ENCODE measurements at places on chromosomes 5 and 9.

DNA sequence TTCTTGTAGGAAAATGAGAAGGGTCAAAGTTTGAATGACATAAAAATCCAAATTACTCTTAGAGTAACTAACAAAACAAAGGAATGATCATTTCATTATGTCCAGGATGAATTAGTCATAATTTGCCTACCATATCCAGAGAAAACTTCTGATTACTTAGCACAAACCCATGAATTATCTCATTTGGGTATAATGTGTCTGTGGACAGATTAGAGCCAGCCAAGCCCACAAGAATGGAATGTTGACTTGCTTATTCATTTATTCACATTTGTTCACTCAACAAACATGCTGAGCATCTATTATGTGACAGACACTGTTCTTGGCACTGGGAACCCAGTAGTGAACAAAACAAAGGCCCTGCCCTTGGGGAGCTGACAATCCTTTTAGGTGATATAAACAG, 87.4 kb downstream of the APBA1 start:
- DNase-seq, result no peak

- DNase-seq, result no peak
Measured at GRCh38 chr5:172638209-172638768, 2.8 kb upstream of the NEURL1B start.

DNA sequence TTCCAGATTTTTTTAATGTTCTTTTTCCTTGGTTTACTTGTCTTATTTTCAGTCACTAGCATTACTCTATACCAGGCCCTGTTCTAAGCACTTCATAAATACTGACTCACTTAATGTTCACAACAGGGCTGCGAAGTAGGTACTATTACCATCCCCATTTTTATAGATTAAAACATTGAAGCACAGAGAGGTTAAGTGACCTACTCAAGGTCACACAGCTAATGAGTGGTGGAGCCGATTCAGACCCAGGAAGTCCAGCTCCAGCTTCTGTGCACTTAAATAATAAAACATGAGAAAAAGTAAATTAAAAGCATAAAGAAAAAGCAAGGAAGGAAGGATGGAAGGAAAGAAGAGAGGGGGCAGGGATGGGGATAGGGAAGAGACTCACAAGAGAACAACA, 45.3 kb upstream of the DNAH5 start:
- no peak for DNase-seq

DNA sequence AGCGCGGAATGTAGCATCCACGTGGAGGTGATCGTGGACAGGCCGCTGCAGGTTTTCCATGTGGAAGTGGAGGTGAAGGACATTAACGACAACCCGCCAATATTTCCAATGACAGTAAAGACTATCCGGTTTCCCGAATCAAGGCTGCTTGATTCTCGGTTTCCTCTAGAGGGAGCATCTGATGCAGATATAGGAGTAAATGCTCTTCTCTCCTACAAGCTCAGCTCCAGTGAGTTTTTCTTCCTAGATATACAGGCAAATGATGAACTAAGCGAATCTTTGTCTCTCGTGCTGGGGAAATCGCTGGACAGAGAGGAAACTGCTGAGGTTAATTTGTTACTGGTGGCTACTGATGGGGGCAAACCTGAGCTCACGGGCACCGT, 598 bp downstream of the PCDHA2 start:
- DNase-seq, result no peak

GRCh38 chr5:11928909-11929308, 24.7 kb upstream of the CTNND2 start:
- DNase-seq, result no peak

All from HS-27A (cell line).